ENCODE measurements at places on chromosomes 7 and 10.

DNA sequence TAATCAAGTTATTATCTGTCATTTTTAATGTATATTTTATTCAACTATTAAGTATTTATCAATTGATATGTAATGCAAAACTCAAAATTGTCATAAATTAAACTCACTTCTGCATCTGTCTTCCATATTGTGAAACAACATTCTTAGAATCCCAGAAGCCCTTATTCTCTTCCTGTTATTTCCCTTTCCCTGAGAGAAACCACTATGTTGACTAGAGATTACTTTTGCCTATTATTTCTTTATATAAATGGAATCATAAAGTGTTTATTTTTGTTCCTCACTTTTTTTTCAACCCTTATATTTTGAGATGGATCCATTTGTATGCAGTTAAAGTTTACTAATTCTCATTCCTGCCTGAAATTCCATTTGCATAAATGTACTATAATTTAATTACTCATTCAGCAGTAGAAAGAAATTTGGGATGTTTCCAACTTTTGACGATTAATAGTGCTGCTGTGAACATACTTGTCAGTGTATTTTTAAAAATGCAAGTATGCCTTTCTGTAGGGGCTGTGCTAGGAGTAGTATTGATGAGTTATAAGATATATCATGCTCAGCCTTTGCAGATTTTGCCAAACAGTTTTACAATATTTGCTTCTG is 211.2 kb downstream of the SEMA3D start:
- no peak for DNase-seq

- no peak for DNase-seq
These were observed 41.7 kb downstream of the ZWINT start for GRCh38 chr10:56319386-56319785.

DNA sequence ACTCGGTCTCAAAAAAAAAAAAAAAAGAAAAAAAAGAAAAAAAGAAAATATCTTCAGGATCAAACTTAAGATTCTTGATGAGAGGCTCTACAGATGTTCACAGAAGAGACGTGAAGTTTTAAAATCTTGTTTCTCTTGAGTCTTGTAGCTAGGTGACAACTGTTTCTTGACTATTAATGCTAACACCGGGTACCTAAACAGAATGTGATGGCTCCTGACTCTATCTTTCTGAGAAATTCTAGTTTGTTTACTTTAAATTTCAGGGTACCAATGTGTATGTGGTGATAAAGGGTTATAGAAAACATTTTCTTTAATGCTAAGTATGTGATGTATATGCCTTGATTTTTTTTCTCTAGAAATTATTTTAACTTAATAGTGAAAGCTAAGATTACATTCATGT is 61.0 kb downstream of the DAGLB start:
- no peak for DNase-seq

DNA sequence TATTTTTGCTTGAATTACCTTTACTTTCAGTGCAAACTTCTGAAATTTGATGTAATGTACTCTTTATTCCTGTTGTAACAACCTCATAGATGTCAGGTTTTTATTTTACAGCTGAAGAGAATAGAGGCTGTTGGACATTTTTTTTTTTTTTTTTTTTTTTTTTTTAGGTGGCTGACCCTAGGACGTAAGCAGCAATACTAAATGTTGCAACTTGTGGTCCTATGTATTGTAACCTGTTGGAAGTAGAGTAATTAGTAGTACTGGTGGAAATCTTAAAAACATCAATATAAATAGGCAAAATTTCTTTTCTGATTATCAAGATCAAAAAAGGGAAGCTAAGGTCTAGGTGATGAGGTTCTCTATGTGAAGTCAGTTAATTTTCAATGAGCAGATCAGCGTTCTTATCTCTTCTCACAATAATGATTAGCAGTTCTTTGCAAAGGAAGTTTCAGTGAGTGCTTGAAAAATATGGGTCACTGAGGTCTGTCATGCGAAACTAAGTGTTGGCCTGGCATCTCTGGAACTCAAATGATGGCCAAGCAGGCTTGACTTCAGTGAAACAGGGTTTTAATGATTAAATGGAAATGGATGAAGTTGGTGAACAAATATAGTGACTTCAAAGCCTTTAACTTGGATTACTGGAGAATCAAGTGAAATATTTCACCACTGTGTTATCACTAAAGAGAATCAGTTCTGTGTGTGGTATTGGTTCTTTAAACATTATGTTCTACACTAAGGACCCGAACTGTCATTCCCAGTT is 42.7 kb downstream of the BICC1 start:
- no peak for DNase-seq

DNA sequence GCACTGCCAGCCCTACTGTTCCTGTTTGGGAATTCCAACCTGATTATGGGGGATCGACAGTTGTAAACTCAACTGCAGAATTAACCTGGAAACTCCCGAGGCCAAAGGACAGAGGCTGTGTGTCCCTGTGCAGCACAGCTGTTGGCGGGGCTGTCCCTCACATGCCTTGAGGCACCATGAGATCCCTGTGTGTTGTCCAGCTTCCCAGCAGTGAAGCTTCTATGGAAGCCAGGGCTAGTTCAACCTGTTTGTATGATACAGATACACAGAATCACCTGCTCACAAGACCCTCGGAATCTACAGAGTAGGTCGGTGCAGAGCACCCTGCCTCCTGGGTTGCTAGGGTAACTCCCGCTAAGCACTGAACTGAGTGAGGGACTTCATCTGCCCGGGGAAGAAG is 61.0 kb upstream of the EFCAB10 start:
- no peak for DNase-seq

- no peak for DNase-seq
These were observed 22.4 kb downstream of the GALNTL5 start for GRCh38 chr7:151978616-151979015.

- no peak for DNase-seq
These were observed 284.0 kb downstream of the GRID1 start for GRCh38 chr10:86082556-86082955.

- no peak for DNase-seq
These were observed 49.5 kb upstream of the PPP2R2D start for GRCh38 chr10:131851346-131851745.

- DNase-seq, result no peak
These were observed 20.3 kb downstream of the CHAT start for GRCh38 chr10:49634069-49634660.

DNA sequence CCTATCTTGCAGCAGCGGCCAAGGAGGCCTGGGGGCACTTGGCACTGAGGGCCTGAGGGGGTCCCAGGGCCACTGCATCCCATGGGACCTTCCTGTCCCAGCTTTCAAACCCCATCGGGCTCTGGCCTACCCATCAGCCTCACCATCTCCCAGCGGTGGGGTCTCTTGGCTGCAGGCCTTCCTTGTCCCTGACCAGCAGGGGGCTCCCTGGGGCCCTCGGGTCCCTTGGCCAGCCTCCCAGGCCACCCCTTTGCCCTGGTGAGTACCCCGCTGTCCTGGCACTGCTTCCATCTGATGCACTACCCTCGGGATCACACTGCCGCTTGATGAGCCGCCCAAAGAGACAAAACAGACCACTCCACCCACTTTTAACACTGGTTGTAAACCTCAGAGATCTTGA is 43.5 kb downstream of the YKT6 start:
- no peak for DNase-seq

GRCh38 chr10:32144817-32145688 is 88.8 kb upstream of the KIF5B start:
- DNase-seq, result no peak

GRCh38 chr10:78919181-78919966 is 149.4 kb upstream of the ZMIZ1 start:
- no peak for DNase-seq

DNA sequence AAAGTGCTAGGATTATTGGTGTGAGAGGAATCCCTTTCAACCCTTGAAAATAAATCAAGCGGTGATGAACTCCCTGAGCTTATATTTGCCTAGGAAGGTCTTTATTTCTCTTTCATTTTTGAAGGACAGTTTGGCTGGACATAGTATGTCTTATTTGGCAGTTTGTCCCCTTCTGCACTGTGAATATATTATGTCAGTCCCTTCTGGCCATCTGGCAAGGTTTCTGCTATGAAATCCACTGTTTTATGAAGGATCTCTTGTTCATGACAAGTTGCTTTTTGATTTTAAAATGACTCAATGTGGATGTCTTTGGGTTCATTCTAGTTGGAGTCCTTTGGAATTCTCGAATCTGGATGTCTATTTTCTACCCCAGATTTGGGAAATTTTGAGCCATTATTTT is 21.7 kb upstream of the MCM10 start:
- no peak for DNase-seq

- peak; percentile 15 for DNase-seq
These were observed 216.5 kb upstream of the MKLN1 start for GRCh38 chr7:131111081-131111576.

DNA sequence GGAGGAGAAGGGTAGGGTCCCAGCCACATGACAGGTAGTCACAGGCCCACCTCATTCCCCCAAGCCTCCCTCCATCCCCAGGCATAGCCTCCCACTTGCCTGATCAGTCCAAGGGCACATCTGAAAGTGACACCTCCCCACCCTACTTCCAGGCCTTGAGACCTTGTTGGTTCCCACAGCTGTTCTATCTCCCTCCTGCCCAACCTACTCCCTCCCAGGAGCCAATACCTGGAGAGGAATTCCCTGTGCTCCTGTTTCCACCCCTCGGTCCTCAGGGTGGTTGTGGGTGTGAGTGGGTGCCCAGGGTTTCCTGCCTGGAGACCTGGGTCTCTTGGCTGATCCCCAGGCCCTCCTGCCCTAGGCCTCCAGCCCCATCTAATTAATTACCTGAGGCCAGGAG is 11.6 kb upstream of the IMPDH1 start:
- DNase-seq, result no peak

DNA sequence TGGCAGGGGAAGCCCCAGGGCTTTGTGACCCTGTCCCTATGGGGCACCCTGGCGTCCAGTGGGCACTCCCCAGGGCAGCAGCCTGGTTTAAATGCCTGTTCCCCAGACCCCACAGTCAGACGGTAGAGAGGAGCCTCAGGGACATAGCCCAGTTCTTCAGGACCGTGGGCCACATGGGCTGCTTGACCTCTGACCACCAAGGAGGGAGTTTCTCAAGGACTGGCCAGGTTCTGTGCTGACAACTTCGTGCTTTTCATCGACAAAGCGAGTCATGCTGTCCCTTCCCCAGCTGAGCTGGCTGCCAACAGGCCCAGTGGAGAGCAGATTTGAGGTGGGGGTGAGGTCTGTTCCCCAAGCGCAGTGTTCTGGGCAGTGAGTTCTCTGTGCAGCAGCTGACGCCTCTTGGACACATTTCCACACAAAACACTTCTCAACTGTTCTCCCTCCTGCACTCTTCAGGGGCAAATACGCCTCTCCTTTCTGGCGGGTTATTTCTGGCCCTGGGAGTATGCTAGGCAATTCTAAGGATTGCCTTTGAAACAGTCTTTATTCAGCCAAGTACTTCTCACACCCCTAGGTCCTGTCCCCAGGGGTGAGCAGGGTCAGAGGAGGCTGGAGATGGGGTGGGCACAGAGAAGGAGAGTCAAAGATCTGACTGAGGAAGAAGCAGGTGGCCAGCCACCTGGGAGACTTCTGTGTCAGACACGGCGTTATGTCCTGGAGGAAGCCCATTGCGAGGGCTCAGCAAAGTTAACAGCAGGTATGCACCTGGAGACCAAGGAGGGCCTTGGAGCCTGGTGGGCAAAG is 57.3 kb upstream of the CAMK2B start:
- no peak for DNase-seq

DNA sequence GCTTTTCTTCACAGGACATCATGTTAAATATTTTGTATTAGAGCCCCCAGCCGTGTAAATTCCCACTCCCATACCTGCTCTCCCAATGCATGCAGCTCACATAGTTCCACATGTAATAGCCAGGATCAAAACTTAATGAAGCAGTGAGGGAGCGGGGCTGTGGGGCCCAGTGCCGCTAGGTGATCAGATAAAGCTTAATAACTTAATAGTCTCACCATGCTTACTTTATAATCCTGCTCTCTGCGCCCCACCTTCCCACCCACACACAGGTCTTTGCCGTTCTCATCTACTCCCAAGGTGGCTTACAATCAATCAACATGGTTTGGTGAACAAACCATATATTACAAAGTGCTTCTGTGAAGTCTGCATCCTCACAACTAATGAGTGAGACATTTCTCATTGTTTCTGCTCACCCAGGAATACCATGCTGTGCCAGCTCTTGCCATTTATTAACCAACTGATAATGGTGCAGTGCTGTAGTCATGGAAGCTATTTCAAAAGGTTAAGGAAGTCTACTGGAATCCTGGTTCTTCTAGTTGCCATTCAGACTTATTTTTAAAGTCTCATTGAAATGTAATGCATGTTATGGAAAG is 156.4 kb downstream of the CTTNBP2 start:
- DNase-seq, result no peak

GRCh38 chr7:33744293-33745075 is 160.9 kb upstream of the BMPER start:
- peak; percentile 65 for DNase-seq

DNA sequence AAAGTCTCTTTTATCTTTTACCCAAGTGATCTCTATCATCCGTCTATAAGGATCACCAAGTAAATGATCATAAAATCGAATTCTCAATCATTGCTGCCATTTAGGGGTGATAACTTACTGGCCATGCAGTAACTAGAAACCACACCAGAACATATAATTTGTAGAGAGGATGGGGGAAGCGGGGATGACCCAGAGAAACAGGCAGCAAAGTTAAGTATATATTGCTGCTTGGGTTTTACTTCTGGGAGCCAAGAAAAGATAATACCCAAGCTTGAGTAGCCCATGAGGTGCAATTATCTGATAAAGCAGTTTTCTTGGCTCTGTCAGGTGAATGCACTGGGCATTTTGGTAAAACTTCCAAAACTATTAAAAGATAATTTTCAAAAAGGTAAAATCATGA is 18.9 kb downstream of the EXOC6 start:
- no peak for DNase-seq

GRCh38 chr7:45923290-45923689 is 2.2 kb upstream of the IGFBP3 start:
- peak; percentile 53 for DNase-seq

DNA sequence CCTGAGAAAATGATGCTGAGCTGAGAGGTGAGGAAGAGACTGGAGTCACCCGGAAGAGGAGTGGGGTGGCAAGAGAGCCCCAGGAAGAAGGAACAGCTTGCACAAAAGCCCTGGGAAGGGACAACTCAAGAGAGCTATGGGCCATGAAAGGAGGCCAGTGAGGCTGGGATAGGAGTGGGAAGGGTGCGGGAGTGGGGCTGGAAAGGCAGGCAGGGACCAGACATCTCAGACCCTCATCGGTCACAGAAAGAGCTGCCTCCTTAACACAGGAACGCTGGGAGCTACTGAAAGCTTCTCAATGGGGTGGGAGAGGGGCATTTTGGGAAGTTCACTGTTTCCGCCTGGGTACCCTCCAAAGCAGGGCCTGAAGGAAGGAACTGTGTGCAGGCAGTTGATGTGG is 122.0 kb upstream of the UNC5B start:
- no peak for DNase-seq

DNA sequence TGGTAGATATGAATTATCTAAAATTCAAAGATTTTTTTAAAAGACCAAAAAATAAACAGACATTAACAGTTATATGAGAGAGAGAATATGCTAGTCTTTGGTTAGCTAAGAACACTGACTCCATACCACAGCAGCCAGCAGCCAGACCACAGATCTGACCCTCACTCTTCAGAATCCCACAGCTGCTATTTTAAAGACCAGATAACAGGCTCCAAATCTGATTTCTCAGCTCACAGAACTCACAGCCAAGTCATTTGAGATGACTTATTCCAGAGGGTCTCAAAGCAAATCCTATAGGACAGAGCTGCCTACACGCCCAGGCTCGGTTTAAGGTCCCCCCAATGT is 20.4 kb downstream of the NUDCD3 start:
- DNase-seq, result no peak

- no peak for DNase-seq
These were observed 700.4 kb downstream of the KCNMA1 start for GRCh38 chr10:76937181-76937600.

All from COR-L47 (cell line).